ENCODE measurements at places on chromosomes 5 and 9. TPM values are rescaled to one million over a fixed set of nuclear protein-coding genes. Genes with fewer than 3 reads are reported as not detected.

DNA sequence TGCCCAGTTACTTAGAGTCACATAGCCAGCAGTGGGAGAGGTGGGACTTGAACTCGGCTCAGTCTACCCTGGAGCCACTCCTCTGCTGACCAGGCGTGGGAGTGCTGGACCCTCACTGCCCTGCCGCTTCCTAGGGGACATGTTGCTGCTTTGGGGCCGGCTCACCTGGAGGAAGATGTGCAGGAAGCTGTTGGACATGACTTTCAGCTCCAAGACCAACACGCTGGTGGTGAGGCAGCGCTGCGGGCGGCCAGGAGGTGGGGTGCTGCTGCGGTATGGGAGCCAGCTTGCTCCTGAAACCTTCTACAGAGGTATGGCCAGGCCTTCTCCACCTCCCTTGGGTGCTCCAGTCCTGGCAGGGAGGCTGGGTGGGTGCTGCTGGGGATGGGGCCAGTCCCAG lies 3.4 kb upstream of the CACFD1 start:
- DNase-seq, result no peak

DNA sequence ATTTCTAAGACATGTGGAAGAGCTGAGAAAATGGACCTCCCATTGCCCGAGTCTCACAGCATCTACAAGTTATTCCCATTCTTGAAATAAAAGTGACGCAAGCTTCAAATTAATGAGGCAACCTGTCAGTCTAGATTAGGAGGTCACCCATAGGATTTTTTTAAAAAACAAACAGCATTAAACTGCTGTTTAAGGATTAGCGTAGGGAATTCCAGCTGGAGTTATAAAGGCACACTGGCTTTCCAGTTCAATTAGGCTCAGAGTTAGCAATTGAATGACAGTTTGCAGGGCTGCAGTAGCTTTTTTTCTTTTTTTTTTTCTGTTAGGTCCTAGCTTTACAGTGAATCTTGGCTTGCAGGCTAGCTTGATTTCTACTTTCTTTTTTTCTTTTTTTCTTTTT lies 16.2 kb downstream of the PRKACG start:
- no peak for DNase-seq

- no peak for DNase-seq
Measured at GRCh38 chr9:18543406-18544192, 69.6 kb downstream of the ADAMTSL1 start.

DNA sequence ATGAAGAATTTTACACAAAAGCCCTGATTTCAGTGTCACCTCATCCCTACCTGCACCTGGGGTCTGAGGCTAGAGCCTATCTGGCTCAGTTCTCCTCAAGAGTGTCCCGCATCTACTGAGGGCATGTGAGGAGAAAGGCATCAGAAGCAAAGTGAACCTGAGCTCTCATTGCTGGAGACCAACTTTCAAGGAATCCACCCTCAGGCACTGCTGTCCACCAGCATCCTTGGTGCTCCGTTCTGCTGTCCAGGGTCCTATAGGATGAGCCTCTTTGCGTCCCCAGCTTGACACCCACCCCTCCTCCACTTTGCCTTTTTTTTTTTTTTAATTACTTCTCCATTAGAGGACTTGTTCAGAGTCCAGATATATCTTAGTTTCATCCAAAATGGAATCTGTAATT lies 49.5 kb downstream of the CAMSAP1 start:
- no peak for DNase-seq

DNA sequence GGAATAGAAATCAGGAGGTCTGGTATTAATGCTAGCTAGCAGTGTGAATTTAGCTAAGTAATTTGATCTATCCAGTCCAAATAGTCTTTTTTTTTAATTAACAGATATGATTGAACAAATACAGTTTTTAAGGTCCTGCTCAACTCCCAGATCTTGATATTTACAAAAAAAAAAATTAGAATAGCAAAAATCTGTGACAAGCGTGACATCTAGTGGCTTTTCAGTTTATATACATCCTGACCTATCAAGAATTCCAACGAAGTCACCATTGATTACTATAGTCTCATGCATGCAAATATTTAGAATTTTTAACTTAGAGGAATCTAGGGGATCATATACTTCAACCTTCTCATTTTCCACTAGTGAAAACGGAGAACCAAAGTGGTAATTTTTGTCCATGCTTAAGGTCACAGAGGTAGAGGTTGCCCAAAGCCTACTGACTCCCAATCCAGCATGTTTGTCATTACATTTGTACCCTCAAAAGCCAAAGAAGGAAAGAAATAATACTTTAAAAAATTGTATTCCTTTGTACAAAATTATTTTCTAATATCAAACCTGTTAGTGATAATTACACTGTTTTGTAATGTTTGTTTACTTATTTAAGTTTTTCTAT lies 17.6 kb upstream of the TARS1 start:
- DNase-seq, result no peak

DNA sequence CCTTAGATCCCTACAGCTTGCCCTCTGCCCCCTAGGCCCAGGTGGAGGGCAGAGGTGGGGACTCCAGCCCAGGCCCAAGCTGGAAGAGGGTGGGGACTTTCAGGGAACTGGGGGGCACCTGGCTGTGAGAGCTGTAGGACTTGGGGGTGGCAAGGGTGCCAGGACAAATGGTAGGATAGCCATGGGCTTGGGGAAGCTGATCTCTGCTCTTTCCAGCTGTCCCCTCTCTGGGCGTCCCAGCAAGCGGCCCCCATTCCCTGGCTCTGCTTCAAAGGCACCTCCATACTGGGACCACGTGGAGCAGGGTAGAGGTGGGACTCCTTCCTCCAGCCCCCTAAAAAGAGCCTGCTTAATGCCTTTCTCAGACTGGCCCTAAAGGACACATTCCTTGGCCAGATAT lies 385 bp downstream of the LTC4S start:
- no peak for DNase-seq

- DNase-seq, result no peak
Measured at GRCh38 chr9:128211981-128212281, 8.8 kb downstream of the DNM1 start.

DNA sequence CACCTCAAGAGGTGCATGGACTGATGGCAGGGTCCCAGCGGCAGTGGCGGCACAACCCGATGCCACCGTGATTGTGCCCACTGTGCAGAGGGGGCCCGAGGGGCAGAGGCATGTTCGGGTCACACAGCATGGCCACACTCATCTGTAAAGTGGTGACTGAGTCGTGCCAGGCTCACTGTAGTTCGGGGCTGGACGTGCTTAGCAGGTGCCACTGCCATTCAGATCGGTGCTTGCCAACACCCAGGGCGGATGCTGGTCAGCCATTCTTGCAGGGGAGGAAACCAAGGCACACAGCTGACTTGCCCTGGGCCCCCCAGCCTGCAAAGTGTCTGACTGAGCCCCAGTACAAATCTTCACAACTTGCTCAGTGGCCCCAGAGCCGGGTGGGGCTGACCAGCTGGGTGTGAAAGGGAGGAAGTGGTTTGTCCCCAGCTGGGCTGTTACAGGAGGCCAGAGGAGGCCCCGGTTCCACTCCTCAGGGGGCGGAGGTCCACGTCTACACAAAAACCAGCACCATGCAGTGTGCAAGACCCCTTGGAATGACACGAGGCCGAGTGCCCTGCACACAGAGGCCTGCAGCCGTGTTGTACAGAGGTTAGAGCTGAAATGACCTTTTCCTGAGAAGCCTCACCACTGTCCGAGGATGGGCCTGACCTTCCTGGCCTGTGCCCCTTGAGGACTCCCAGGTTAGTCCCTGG lies 17.9 kb downstream of the FGD3 start:
- DNase-seq, result no peak

DNA sequence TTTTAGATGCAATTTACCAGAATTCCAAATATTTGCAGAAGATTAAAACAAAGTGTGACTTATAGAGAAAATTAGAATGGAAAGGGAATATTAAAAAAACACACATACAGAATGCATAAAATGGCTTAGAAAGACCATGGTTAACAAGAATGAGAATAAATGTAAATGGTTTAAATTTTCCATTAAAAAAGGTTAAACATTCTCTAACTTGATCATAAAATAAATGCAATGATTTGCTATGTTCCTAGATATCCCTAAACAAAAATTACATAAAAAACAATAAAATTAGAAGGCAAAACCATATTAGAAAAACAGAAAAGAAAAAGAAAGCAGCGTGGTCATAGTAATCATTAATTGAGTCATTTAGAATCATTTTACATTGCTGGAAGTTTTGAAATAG lies 152.5 kb downstream of the TMEM38B start:
- DNase-seq, result no peak

GRCh38 chr5:68237715-68238114 lies 22.2 kb downstream of the PIK3R1 start:
- no peak for DNase-seq

DNA sequence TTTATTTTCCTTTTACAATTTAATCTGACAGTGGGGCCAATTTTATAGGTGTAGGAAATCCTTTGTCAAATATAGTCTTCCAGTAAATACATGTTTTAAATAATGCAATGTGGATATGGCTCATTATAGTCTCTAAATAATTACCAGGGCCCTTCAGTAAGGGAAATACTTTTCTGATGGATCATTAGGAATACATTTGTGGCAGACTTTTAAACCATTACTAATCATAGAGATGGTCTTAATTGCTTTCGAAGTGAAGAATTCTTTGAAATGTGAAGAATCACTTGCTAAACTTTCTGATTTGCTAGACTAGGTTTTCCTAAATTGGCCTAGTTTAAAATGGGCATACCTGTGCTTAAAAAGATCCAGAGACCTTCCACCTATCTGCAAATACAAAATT lies 105.6 kb upstream of the ELL2 start:
- DNase-seq, result no peak

DNA sequence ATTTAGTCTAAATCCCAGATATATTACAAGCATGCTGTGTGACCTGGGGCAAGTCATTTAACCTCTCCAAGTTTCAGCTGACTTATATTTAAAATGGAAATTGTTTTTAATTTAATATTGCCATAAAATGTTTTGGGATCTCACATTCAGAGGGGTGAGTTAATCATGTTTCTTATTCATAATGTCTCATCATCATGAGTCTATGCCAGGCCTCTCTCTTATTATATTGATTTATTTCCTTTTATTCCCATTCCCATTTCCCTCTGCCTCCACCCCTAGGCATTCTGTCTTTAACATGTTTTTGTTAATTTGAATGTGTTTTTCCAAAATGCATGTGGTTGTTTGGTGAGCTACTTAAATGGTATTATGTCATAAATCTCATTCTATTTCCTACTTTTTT lies 39.0 kb upstream of the TTC1 start:
- no peak for DNase-seq

- no peak for DNase-seq
Measured at GRCh38 chr5:134245101-134245604, 19.3 kb upstream of the PPP2CA start.

DNA sequence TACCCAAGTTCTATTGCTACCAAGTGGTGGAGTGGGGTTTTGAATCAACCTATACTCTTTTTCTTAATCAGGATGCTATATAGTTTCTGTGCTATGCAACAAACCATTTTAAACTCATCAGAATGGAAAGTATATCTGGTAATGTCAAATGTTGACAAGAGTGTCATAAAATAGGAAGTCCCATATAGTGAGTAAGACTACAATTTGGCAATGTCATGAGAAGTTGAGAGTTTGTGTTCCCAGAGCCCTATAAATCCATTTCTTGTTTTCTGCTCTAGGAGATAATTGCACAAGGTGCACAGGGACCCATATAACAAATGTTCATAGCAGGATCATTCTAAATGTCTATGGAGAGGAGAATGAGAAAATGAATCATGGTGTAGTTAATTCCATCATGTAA lies 109.8 kb upstream of the TXNDC8 start:
- no peak for DNase-seq

GRCh38 chr5:52811067-52811749 lies 23.5 kb downstream of the ITGA1 start:
- DNase-seq, result no peak

- no peak for DNase-seq
Measured at GRCh38 chr9:29564564-29564963, 1991.3 kb upstream of the C9orf72 start.

- DNase-seq, result no peak
Measured at GRCh38 chr5:131633830-131634229, 1.2 kb downstream of the RAPGEF6 start.

DNA sequence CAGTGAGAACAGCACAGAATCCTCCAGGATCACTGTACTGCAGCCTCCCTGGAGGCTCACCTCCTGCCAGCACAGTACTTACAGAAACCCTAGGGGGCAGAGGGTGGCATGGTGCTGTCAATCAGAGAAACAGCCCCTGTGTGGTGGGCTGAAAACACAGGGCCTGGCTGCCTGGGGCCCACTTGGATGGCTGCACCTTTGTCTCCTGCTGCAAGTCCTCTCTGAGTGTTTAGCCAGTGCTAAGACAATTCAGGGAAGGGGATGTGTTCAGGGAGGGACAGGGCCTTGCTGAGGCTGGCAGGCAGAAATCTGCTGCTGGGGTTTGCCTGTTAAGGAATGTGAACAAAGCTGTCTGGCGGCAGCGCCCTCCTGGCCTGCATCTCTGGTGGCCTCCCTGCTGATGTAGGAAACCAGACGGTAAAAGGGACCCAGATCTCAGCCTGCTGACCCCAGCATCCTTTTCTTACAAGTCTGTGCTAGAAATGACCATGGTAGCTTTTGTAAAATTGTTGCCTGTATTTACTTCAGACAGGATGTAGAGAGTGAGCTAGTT lies 39.5 kb downstream of the PRRC2B start:
- no peak for DNase-seq

DNA sequence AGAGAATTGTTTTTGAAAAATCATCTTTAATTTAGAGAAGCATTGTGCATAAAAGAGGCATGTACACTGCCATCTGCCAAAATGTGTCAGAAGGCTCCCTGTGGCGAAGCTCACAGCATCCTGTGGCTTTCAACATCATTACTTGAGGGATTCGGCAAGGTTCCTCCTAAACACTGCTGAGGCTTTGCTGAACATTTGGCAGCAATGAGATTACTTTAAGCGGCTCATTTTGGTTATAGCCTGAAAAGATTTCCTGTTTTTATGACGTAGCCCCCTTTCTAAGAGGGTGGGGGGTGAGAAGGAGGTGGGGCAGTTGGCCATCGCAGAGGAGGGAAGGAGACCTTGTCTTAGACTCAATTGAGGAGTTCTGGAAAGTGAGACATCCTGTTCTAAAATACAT lies 469.4 kb downstream of the RASEF start:
- DNase-seq, result no peak

DNA sequence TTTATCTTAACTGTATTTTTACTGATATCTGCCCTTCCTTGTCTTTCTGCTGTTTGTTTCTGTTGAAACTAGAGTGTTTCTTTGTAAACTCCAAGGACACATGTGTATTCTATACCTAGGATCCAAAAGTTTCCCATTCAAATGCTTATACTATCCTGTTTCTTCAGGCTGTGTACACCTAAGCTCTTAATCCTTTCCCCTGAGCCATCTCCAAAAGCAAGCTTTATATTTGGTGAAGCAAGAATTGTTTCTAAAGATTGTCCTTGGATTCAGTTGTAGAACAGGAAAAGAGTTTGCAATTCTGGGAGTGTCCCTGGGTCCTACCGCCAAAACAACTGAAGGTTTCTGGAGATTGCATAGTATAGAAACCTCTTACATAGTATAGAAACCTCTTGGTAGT lies 65.9 kb downstream of the CWC27 start:
- no peak for DNase-seq

GRCh38 chr5:116605310-116606070 lies 30.9 kb upstream of the SEMA6A start:
- no peak for DNase-seq

FGF1 gene
- total RNA-seq, result 0.98 TPM

S100Z gene
- 0.95 TPM for total RNA-seq

PCDHB12 gene
- 3.5 TPM for total RNA-seq

EIF4EBP3 gene
- total RNA-seq, result 14.4 TPM

PJA2 gene
- total RNA-seq, result 89.6 TPM

TEX48 gene
- total RNA-seq, result not detected

CNTFR gene
- total RNA-seq, result 23.0 TPM

Measured in mucosa of gallbladder (tissue), 1 donor.